ENCODE measurements at places on chromosomes 16 and 17.

DNA sequence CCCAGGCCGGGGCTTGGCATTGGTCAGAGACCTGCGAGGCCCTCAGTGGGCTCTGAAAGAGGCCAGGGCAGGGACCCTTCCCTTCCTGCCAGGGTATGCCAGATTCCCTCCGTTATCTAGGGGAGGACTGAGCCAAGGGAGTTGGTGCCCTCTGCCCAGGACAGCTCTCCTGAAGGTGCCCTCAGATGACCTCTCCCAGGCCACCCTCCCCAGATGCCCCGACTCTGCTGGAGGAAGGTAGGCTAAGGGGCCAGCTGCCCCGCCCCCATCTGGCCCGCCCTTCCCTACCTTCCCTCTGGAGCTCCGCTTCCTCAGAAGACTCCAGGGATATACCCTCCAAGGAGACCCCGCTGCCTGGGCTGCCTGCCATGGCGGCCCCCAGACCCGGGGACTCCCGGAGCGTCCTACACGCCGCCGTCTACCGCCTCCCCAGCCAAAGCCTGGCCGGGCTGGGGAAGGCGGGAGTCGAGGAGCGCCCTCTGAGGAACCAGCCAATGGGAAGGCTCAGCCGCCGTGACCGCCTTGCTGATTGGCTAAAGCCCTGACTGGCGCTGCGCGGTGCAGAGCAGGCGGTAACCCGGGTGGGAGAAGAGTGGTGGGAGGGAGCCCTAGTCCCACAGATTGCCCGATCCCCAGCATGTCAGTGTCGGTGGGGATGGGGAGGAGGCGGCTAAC is 7.0 kb downstream of the MPP2 start:
- peak; percentile 58 for DNase-seq

- no peak for DNase-seq
Measured at GRCh38 chr16:27377666-27378485, 24.1 kb upstream of the IL21R start.

GRCh38 chr16:48101069-48101674 is 54.6 kb downstream of the ABCC12 start:
- DNase-seq, result no peak

GRCh38 chr16:86628614-86629013 is 50.3 kb downstream of the FOXL1 start:
- DNase-seq, result peak; percentile 28

DNA sequence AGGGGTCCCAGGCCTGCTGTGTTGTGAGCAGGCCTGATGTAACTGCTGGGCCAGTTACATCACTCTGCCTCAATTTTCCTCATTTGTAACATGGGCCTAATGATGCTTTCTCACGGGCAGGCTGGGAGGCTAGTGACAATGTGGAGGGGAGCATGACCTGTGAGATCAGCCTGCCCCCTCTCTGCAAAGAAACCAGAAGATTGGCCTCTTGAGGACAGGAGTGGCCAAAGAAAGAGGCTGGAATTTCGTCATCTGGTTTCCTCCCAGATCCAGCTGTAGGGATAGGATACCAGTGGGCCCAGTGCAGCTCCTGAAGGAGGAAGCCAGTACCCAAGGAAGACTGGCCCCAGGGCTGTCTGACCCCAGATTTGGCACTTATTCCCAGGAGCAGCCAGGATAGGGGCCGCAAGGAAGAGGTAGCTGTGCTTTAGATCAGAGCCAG is 615 bp upstream of the SREBF1 start:
- peak; percentile 78 for DNase-seq

- no peak for DNase-seq
Measured at GRCh38 chr17:8354236-8354635, 14.6 kb downstream of the ODF4 start.
